Endothelial cell (in vitro differentiated cells): ENCODE measurements at places on chromosomes 4 and X. TPM values are rescaled to one million over a fixed set of nuclear protein-coding genes. Genes with fewer than 3 reads are reported as not detected.

The RADX gene
- total RNA-seq = 3.1 TPM

DNA sequence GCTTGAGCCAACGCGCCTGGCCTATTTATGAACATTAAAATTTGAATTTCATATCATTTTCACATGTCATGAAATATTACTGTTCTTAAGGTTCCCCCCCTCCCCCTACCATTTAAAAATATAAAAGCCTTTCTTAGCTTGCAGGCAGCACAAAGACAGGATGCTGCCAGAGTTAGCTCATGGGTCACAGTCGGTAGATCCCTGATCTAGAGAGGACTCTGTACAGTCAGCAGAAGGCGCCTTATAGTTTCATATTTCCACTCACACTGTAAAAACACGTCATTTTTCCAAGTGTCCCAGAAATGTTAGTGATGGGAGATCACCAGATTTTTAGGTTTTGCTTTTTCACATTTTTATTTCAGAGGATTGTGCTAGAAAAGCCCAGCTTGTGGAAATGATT, 12.2 kb downstream of the NOCT start:
- DNase-seq = no peak

DNA sequence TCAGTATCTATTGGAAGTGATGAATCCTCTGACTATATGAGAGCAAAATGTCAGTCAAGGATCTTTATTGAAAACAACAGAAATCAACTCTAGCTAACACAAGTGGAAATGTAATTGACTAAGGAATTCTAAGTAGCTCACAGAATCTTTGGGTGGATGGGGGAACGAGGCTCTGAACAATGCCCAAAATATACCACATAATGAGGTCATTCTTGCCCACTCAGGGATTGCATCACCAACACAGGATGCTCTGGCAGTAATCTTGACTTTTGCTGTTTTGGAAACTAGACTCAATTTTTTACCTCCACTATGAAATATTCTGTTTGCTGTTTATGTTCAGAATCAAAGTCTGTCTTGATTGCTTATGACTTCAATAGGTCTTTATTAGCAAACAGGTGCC, 127.4 kb upstream of the UNC5C start:
- DNase-seq = no peak

DNA sequence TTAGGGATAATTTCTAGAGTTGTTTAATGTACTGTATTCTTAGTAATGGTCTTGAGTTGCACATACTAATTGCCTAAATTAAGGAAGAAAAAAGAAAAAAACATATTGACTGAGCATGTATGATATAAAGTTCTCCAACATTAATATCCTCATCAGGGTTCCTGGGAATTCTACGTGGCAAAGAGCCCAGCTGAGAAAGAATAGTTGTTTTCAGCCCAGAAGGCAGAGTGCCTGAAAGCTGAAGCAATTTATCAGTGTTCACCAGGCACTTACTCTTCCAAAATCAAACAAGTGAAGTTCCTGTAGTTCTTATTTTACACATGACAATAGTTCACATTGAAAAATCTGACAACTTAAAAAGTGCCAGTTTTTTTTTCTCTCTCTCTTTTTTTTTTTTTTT, 27.7 kb downstream of the YIPF7 start:
- DNase-seq = no peak

GRCh38 chr4:128451270-128451905, 163.8 kb upstream of the PGRMC2 start:
- no peak for DNase-seq

The HAND2 gene
- 1.5 TPM for total RNA-seq

The KCND1 gene
- 6.0 TPM for total RNA-seq

DNA sequence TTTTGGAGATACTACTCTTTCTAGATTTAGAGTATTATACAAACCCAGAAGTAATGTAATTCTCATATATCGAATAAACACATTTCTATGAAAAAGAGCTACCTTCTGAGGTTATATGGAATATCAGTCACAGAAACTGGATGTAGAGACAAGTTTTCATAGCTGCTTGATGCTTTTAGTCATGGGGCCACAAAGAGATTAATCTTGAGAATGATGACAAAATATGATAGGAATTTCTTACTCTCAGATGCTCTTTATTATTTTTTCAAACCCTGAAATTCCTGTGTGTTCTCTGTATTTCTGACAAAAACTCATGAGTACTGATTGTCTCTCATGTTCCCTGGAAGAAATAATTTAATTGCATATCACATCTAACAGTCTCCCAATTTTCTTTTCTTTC, 662.5 kb downstream of the RAPGEF2 start:
- no peak for DNase-seq
